ENCODE measurements at places on chromosomes 6 and 20. TPM values are rescaled to one million over a fixed set of nuclear protein-coding genes. Genes with fewer than 3 reads are reported as not detected.

GRCh38 chr6:168660400-168660945 is 219.5 kb downstream of the SMOC2 start:
- DNase-seq: no peak

- DNase-seq: no peak
Measured at GRCh38 chr6:140845701-140846100, 1287.0 kb upstream of the GJE1 start.

GRCh38 chr6:82365016-82365795 is 1.6 kb downstream of the TPBG start:
- no peak for DNase-seq

GRCh38 chr6:15398633-15399275 is 152.9 kb downstream of the JARID2 start:
- no peak for DNase-seq

The ZSCAN23 gene
- polyA plus RNA-seq: 6.3 TPM

The KCNK16 gene
- not detected for polyA plus RNA-seq

DNA sequence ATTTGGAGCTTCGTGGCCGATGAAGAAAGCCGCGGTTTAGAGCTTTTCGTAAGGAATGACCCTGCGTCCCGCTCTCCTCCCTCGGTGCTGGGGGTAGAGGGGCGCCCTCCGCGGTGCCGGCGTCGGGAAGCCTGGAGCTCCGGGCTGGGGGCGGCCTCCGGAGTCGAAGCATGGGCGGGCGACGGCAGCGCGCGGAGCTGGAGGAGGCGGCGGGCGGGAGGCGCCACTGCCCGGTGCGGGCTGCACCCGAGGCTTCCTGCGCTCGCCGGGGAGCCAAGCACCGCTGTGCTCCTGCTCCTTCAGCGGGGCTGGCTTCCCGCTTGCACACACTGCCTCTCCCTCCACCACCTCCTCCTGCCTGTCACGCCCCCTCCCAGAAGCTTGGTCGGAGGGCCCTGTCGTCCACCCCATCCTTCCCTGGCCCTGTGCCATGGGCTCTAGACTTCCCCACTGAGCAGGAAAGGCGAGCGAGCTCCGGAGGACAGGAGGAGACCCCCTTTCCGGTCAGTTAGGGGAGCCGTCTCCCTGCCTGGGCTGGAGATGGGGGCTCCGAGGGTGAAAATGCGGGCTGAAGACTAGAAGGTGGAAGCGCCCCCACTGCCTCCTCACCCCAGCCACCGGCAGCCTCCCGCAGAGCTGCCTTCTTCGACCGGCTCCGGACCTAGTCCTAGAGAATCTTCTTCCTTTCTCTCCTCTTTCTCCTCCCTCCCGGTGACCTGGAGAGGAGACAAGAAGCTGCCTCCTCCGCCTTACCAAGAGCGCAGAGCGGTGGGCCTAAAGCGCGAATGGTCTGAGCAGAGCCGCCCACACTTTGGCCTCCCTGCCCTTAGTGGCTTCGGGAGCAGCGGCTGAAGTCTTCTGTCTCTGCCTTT is 1.8 kb downstream of the CDH4 start:
- DNase-seq: peak; percentile 20

DNA sequence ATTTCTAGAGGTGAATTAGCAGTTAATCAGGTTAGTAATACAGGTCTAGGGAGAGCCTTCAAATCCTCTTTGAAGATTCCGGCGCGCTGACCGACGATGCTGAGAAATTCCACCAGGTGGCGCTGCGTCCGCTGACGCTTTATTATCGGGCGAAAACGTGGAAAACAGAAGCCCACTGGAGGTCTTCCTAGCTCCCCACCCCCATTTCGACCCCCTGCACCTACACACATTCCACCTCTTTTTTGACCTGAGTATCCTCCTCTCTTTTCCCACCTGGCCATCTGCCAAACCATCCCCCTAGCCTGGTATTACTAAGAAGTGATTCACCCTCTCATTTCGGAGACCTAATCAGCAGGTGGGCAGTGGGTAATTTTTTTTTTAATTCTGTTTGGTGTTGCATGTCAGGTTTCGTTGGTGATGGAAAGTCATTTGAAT is 65.4 kb upstream of the RIN2 start:
- DNase-seq: no peak

The FRK gene
- polyA plus RNA-seq: 0.39 TPM

DNA sequence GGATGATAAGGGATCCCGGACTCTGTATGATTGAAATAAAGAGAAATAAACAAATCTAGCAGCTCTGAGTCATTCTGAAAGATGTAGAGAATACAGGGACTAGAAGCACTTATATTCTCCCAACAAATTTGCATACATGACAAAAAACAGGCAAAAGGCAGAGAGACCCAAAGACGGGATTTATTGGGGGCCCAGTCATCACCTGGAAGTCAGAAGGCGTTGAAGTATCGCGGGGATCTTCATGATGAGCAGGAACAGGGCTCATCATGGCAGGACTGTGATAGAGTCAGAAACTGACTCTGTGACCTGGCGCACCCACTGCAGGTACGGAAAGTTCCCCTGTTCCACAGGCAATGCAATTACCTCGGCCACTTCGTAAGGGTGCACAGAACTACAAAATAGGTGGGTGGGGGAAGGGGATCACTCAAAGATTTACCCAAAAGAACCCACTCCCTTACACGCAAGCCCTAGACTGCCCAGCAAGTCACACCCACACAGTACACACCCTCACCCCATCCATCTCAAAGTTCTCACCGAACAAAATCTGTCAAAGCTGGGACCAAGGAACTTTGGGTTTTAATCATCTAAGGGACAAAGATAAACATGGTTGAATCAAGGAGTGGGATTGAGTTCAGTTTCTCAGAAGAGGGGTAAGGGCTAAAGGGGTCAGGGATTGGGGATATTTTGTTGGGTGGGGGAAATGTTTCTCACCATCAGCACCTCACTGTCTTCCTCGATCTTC is 1.4 kb downstream of the CUTA start:
- DNase-seq: no peak

GRCh38 chr20:1688886-1689538 is 31.4 kb upstream of the SIRPG start:
- no peak for DNase-seq

The EFCAB8 gene
- 0.28 TPM for polyA plus RNA-seq

DNA sequence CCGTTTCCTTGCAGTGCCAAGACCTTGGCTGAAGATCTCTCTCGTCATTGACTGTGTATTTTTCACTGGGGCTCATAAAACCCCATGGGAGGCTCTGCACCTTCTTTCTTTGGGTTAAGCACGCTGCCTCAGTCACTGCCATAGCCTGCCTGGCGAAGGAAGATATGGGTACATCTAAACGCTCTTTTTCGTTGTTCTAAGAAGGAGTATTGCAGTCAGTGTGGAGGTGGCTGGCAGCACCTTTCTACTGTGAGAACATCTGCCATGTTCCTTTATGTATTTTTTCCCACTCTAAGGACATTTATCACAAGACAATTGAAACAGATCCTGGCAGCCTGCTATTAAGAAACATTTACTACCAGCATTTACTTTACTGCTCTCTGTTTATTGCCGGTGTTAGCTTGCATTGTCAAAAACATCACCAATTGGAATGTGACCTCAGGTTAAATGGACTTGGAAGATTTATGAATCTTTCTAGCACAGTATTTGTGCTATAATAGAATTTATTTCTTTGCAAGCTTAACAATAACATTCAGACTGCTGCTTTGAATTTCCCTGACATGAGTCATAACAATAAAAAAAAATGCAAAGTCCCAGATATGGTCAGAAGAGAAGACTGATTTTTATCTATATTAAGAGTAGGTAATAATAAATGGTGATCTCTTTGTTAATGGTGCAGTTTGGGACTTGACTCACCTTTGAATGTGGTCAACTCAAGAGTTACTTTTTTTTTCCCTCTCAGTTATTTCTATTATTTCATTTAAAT is 62.2 kb upstream of the CLDN20 start:
- DNase-seq: no peak

GRCh38 chr6:32840604-32841246 is 2.2 kb upstream of the TAP2 start:
- DNase-seq: no peak

The PLCB1 gene
- 11.0 TPM for polyA plus RNA-seq

The FRMD1 gene
- 0.21 TPM for polyA plus RNA-seq

- no peak for DNase-seq
Measured at GRCh38 chr20:24607402-24607801, 138.0 kb downstream of the SYNDIG1 start.

DNA sequence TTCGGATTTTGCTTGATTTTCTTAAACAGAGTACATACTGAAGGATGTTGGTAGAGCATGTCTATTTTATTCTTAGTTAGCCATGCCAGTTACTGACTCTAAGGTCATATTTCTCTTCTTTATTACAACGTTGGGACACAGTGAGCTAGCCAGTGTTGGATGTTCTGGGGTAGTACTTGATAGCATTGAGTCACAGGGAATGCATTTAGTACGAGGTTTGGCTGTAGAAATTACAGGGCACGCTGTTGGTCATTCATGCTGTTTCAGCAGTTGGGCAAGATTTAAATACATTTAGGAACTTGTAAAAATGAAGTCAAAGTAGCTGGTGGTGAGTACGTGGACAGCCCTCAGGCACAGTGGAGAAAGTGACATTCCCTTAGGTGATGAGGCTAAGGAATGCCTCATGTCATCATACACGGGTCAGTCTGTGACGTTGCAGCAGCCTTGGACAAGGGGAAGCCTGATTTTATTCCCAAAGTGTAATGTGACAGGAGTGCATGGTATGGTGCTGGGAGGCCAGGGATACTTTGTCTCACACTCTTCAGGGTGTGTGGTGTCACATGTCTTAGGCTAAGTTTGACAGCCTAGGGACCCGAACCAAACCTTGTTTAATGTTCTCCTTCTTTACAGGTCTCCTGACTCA is 57.7 kb upstream of the SLC22A1 start:
- no peak for DNase-seq

- no peak for DNase-seq
Measured at GRCh38 chr6:148385379-148385778, 42.7 kb downstream of the SASH1 start.

GRCh38 chr6:11663519-11663918 is 115.1 kb downstream of the ADTRP start:
- DNase-seq: no peak

The RBM24 gene
- polyA plus RNA-seq: 343 TPM

DNA sequence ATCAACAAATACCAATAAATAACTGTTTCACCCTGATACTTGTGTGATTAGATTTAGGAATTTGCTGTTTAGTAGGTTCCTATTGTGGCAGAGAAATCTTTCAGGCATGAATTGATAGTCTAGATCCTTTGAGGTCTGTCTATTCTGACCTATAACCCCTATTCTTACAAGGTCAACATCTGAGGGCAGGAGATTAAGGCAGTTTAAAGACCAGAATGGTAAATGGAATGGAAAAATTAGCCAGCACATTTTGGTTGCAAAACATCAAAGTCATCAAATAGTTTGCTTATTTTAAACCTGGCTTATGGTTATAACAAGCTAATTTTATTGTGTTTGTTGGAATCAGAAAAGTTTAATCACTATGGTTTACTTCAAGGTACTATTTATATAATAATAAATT is 78.4 kb downstream of the LIN28B start:
- DNase-seq: no peak

- DNase-seq: peak; percentile 94
Measured at GRCh38 chr6:150004783-150005717, 20.3 kb downstream of the RAET1L start.
